Hematopoietic multipotent progenitor cell treated with erythropoietin and hydrocortisone succinate and interleukin-3 and kit ligand, for 8 days (in vitro differentiated cells): ENCODE measurements at places on chromosomes 12 and 14.
A peak's percentile ranks its signal among the peaks of the same experiment; 100 is the strongest.

DNA sequence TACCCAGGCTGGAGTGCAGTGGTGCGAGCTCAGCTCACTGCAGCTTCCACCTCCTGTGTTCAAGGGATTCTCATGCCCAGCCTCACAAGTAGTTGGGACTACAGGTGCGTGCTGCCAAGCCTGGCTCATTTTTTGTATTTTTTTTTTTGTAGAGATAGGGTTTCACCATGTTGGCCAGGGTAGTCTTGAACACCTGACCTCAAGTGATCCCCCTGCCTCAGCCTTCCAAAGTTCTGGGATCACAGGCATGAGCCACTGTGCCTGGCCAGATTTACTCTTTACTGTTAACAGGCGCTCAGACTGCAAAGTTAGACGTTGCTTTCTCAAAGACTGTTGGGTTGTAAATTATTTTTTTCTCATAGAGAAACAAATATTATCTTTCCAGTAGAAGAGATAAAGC lies 46.1 kb upstream of the LRRK2 start:
- no peak for DNase-seq

- no peak for DNase-seq
These were observed 101.9 kb upstream of the RTL1 start for GRCh38 chr14:101005447-101005846.

DNA sequence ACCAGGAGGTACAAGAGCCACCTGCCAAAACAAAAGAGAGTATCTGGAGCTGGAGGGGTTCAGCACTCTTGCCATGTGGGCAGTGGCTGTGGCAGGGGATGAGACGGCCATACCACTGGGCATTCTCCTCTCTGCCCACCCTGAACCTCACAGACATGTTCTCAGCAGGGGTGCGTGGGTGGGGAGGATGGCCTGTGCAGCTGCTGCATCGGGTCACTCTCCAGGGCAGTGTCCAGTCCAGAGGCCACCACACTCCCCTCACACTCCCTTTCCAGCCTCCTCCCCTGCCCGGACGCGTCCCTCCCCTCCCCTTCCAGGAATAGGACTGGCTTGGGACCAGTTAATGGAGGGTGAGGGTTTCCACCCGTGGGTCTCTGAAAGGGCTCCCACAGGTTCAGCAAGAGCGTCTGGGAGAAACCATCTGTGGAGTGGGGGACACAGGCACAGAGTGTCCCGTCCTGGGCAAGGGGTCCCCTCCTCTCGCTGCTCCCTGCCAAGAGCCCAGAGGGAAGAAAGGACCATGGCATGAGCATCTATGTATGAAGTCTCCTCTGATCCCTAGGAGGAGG lies 501 bp downstream of the C1R start:
- DNase-seq, result no peak

- no peak for DNase-seq
These were observed 125.4 kb downstream of the PRKD1 start for GRCh38 chr14:29802211-29802610.

GRCh38 chr14:53325176-53325806 lies 172.2 kb upstream of the DDHD1 start:
- DNase-seq, result no peak

GRCh38 chr12:117105902-117106301 lies 6.7 kb upstream of the TESC start:
- no peak for DNase-seq

- peak; percentile 61 for DNase-seq
These were observed 53.2 kb downstream of the TESC start for GRCh38 chr12:117046011-117046369.

DNA sequence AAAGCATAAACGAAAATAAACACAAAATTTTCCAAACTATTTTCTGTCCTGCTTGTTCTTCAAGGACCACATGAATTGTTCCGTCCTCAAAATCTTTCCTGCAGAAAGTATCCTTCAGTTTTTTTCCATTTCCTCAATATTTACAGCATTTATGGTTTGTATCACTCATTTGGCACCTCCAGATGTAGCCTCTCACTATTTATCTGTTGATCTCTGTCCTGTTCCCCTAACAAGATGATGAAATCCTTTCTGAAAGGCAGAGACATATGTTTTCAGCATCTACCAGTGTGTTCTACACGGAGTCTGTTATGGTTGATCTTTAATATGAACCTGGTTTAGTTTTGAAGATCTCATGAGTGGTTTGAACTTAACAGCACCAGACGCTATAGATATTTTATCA lies 490.2 kb downstream of the NELL2 start:
- no peak for DNase-seq

- peak; percentile 74 for DNase-seq
These were observed 2.6 kb upstream of the P3H3 start for GRCh38 chr12:6825398-6826124.

DNA sequence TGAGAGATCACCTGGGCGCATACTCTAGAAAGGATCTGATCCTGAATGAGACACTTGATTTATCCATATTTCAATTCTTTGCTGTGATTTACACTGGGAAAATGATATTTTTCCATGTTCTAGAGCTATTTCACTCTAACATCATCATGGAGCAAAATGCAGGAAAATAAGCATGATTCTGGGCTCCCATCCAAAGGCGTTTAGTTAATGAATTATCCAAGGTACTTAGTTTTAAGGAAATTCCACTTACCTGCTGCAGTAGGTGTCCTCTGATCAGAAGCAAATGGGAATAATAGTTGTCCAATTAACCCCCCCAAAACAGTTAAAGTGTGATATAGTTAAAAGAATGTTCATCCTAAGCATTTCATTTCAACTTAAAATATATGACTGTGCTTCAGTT lies 204.5 kb upstream of the PRKD1 start:
- no peak for DNase-seq

DNA sequence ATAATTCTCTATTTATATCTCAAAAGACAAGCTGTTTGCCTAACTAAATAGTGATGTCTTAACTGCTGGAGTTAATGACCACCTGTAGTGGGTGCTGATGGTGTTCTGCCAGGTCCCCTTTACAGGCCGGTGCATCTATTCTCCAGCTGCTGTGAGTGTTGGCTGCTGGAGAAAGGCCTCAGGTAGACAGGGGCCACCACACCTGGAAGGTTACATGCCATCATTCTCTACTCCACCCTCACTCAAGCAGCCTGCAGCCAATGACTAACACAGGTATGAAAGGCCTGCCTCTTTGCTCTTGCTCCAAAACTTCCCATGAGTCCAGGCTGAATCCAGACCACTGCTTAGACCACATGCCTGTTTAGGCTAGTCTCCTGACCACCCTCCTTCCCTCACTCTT lies 73.9 kb downstream of the RPS6KA5 start:
- DNase-seq, result no peak

DNA sequence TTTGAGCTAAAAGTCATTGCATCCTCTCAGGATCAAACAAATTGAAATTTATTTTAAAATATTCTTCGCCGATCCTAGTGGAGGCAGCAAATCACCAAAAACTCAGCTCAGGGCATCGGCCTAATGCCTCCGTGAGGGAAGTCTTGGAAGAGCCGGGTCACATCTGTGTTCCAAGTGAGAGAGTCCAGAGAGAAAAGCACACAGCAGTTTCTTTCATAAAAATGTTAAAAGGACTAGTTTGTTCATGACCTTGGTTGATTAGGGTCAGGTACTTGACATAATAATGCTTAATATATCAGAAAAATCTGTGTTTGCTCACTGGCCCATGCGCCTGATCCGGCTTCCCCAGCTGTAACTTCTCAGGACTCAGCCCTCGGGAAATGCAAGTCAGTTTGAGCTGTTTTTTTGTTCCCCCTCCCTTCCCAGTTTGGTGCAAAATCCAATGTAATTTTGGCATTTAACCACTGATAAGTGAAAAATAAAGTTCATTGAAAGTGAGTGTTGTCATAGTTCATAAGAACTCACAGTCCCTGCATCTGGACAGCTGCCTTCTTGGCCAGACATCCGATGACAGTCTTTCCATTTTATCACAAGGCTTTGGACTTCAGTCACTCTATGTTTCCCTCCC lies 161.7 kb downstream of the CAND1 start:
- DNase-seq, result no peak

- no peak for DNase-seq
These were observed 420.5 kb downstream of the TMEM132D start for GRCh38 chr12:129483111-129483893.

GRCh38 chr14:95445676-95446075 lies 70.8 kb downstream of the SYNE3 start:
- DNase-seq, result no peak

- DNase-seq, result no peak
These were observed 78.6 kb upstream of the PAWR start for GRCh38 chr12:79769189-79769859.

DNA sequence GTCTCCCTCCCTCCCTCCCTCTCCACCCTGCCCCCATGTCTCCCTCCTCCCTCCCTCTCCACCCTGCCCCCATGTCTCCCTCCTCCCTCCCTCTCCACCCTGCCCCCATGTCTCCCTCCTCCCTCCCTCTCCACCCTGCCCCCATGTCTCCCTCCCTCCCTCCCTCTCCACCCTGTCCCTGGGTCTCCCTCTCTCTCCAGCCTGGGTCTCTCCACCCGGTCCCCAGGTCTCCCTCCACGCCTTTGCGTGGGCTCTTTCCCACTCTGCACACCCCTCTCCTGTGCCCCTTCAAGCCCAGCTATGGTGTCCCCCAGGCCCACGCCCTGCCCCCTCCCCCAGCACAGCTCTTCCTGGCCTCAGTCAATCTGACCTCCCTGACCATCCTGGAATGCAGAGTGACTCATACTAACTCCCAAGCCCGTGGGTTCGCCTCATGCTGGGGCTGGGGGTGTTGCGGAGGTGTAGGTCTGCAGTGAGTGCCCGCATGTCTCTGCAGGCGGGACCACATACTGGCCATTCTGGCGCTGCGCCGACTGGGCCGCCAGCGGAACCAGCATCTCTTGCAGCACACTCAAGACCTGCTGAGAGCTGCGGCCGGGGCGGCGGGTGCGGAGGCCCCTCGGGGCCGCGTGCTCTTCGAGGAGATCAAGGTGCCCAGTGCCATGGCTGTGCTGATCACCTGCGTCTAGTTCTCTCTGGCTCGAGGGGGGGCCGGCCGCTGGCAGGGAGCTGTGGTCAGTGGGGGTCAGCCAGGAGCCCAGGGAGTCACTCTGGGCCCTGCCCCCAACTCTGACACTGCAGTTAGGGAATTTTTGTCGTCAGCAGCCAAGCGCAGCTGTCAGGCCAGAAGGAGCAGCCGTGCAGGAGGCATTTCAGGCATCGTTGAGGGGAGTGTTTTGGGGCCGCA lies 13.5 kb upstream of the TNFAIP2 start:
- DNase-seq, result no peak

- no peak for DNase-seq
These were observed 30.9 kb downstream of the CDKN1B start for GRCh38 chr12:12748044-12748443.

DNA sequence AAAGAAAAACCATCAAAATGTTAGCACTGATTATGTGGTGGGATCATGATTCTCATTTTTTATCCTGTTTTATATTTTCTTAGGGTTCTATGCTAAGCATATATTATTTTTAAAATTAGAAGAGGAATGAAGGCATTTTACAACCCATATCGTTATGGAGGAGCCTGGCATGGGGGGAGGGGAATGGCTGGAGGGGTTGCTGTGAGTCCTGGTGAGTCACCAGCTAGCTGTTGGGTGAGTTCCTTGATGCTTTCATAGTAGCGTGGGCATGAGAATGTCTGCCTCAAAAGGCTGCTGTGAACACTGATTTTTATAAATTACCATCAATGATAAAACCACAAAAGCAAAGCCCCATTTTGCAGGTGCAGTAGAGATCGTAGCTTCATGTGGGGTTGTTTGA lies 46.9 kb downstream of the C14orf132 start:
- no peak for DNase-seq

GRCh38 chr14:100786131-100786530 lies 39.8 kb upstream of the MEG3 start:
- DNase-seq, result no peak

- DNase-seq, result no peak
These were observed 32.9 kb upstream of the CHST11 start for GRCh38 chr12:104423809-104424208.

- DNase-seq, result peak; percentile 59
These were observed 1.4 kb downstream of the SUSD6 start for GRCh38 chr14:69612783-69613130.

- no peak for DNase-seq
These were observed 13.8 kb downstream of the VASH1 start for GRCh38 chr14:76774821-76775694.

DNA sequence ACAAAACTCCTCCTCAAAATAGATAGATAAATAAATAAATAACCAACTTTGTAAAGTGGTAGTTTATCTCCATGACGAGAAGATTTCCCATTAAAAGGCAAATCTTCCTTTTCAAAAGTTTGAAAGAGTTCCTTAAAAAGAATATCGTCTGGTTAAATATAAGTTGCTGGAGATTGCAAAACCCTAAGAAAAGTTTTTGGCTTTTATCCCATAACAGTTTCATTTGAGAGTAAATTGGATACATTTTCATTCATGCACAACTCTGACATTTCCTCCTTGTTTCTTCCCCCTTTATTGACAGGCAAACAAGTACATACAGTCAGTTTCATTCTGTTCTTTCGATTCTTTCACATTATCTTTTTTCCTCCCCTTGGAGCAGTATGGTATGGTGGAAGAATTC lies 45.4 kb upstream of the BTG1 start:
- DNase-seq, result no peak

- no peak for DNase-seq
These were observed 10.8 kb downstream of the SMIM41 start for GRCh38 chr12:52090291-52090690.

DNA sequence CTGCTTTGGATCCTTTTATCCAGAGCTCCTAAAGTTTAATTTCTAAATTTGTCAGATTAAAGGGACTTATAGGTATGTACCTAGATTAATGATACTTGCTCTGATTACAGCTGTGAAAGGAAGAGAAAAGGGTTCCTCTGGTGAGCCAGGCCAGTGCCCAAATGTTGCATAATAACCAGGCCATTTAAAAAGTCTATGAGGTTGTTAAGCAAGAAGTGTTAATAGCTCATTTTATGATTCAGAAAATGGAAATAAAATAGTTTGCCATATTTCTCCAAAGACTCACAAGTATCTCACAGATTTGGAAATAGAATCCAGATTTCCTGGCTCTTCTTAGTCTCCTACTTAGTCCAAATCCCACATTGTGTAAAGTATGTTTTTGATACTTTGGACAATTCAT lies 67.6 kb downstream of the SLC38A6 start:
- DNase-seq, result no peak

DNA sequence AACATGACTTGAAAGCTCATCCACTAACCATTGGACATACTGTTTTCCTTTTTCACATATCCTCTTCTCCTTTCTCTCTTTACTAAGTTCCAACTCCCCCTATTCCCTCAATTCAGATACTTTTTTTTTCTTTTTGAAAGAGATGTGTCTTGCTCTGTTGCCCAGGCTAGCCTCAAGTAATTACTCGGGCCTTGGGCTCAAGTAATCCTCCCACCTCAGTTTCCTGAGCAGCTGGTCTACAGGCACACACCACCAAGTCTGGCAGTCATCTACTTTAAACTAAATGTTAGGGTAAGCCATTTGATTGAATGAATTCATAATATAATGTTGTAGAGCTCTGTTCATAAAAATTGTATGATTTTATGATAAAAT lies 15.5 kb downstream of the LEMD3 start:
- DNase-seq, result no peak

- no peak for DNase-seq
These were observed 4.8 kb upstream of the ENO2 start for GRCh38 chr12:6909421-6910145.
